ENCODE measurements at places on chromosomes 11 and 22.

DNA sequence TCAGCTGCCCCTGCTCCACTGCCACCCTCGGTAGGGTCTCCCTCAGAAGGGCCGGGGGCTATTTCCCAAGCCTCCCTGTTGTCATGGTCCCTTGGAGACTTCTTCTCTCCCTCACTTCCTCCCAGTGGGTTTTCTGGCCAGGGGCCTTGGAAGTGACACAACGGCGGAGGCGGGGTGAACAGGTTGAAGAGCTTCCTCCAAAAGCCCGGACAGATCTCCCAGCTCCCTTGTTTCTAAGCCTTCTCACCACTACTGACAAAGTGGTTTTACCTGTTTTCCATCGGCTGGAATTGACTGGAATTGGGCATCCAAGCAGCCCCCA lies 14.5 kb downstream of the MYH9 start:
- DNase-seq, result no peak

DNA sequence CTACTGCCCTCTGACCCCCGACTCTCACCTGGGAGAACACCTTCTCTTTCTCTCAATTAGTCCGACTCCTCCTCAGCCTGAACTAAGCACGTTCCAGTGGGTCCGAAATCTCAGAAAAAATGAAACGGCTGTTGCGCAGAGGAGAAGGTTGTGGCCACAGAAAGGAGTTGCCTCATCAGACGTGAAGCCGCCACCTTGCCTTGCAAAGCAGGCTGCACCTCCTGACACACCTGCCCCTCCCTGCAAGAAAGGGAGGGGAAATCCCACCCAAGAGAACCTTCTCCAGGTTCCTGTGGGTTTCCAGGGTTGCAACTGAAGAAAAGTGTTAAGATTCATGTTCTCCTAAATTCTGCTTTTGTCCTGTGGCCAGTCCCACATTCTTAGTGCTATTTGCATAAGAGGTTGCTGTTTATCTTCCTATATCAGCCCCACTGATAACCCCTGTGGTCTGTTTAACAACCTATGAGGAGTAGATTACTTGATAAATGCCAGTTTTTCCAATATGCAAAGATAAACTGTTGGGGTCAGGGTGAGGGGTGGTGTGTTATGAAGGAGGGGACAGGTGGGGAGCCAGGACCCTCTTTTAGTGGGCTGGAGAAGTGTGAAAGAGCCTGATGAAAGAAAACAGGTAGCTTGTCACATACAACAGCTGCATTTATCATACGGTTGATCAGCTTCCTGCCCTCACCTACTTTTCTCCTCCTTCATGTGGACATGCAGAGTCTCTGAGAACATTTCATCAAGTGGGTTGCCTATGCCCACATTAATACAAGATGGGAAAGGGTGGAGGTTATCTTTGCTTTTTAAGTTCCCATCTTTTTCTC lies 18.2 kb downstream of the ZBTB16 start:
- DNase-seq, result no peak

DNA sequence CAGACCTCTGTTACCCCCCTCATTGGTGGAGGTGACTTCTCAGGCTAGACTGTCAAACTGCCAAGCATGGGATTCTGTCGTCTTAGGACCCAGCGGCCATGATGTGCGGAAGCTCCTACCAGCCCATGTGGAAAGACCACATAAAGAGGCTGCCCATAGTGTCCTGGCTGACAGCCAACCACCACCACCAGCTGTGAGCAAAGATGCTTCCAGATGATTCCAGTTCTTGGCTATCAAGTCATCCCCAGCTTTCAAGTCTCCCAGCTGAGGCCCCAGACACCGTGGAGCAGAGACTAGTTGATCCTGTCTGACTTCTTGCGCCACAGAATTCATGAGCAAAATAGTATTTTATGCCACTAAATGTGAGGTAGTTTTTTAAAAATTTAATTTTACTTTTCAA lies 32.9 kb downstream of the SCUBE1 start:
- DNase-seq, result no peak

GRCh38 chr22:23106344-23106743 lies 35.4 kb downstream of the RSPH14 start:
- no peak for DNase-seq

DNA sequence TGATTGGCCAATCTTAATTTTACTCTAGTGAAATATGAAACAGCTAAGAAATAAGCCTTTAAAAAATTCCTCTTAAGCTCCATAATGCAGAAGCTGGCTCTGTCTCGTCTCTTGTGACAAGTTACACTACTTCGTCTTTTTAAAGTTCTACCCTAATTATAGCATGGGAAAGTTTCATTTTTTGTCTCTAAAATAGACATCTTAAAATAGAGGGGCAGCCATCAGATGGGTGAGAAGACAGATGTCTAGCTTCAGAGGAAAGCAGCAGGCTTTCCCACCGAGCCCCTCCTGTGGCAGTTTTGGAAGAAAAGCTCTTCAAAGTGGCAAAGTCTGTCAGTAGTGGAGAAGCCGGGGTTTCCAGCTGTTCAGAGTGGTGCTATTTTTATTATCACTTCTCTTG lies 39.5 kb downstream of the XRRA1 start:
- peak; percentile 42 for DNase-seq

DNA sequence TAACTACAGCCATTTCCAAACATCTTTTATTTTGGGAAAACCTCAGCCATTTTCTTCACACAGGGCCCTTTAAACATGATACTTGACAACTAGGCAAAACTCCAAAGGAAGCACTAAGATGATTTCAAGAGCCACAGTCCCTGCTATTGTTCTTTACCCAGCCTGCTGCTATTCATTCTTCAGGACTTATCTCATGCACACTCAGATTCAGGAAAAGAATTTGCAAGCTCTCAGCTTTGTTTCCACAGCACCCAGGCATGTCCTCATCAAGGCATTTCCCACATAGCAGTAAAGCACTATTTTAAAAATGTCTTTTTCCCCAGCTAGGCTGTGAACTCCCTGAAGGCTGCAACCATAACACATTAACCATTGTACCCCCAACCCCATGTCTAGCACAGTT lies 609.3 kb upstream of the CCDC90B start:
- DNase-seq, result no peak

GRCh38 chr11:117361432-117361831 lies 33.8 kb downstream of the CEP164 start:
- no peak for DNase-seq

DNA sequence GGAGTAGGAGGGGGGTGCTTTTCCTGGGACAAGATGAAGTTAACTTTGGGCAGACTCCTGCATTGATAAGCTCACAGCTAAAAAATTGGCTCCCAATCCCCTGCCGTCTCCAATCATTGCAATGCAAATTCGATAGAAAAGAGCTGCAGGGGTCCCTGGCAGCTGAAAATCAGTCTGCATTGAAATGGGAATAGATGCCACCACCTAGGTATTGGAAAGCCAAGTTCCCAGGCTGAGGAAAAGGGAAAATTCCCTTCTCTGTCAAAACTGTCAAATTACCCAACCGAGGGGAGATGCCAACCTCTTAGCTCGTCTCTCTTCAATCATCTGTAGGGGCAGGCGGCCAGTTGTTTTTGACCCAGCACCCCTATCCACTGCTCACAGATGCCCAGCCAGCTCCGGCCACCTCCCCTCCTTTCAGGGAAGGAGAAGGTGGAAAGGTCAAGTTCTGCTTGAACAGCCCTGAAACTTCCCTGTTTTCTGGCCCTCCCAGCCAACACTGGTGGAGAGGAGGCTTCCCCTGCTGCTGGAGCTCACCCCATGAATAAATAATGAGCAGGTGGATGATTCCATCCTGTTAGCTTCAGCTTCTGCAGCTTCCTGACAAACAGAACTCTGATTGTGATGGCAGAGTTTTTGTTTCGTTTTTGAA lies 916.3 kb downstream of the TBC1D22A start:
- no peak for DNase-seq

DNA sequence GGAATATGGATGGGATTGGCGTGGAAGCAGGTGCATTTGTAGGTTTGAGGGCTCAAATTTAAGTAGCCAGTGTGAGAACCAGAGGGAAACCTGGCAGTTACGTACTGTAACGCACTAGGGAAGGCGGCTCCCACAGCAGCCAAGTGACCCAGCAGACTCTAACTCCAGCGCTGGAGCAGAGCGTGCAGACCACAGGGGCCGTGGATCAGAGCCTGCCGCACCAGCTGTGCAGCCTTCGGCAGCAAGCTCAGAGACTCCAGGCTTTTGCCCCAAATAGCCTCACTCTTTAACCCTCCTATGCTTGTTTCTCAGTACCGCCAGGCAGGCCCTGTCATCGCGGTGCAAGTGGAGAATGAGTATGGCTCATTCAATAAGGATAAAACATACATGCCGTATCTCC lies 12.3 kb downstream of the GLB1L3 start:
- no peak for DNase-seq

GRCh38 chr11:30206249-30206996 lies 24.4 kb upstream of the FSHB start:
- DNase-seq, result peak; percentile 20
